ENCODE measurements at places on chromosomes 7 and 10. TPM values are rescaled to one million over a fixed set of nuclear protein-coding genes. Genes with fewer than 3 reads are reported as not detected.

Gene RHOBTB1
- total RNA-seq, result 0.37 TPM

Gene ARHGAP22
- 1.4 TPM for total RNA-seq

Gene ERCC6
- 38.5 TPM for total RNA-seq

Gene MRLN
- 0.35 TPM for total RNA-seq

GRCh38 chr10:86085136-86085535, 281.5 kb downstream of the GRID1 start:
- H3K4me1 ChIP-seq, result no peaks in the 10 kb centered on the region
- H3K27me3 ChIP-seq, result peaks cover 74% of the 10 kb centered on the region
- peaks cover 5% of the 10 kb centered on the region for H3K36me3 ChIP-seq
- no peak overlapping the region for H3K4me3 ChIP-seq
- H3K27ac ChIP-seq, result no peak overlapping the region

DNA sequence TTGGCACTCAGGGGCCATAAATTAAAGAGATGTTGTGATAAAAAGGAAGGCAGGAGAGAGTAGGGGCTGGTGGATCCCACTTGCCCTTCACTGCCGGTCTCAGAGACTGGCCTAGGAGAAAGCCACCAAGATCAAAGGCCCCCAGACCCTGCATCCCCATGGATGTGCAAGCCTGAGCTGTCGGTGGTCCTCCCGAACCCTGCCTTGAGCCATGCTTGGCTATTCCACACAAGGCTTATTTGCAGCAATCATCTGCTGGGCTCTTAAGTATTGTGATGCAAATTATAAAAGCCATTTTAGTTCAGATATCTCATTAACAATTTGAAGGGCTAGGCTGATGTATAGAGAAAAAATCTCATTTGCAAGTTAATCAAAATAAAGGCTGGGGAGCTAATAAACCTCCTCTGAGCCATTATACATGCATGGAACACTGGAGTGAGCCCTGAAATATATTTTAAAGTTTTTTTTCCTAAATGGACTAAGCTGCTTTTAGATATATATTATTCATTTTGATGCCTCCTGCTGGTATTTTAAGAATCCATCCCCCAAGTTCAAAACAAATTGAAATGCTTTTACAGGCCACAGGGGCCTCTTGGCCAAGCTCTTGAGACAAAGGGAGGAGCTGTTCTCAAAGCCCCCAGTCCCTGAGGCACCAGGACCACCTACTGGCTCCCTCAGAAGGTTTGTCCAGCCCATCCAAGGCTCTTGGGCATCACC, 28.1 kb downstream of the OAT start:
- H3K4me1 ChIP-seq, result no peaks in the 10 kb centered on the region
- H3K4me3 ChIP-seq, result no peak overlapping the region
- H3K27ac ChIP-seq, result no peak overlapping the region

DNA sequence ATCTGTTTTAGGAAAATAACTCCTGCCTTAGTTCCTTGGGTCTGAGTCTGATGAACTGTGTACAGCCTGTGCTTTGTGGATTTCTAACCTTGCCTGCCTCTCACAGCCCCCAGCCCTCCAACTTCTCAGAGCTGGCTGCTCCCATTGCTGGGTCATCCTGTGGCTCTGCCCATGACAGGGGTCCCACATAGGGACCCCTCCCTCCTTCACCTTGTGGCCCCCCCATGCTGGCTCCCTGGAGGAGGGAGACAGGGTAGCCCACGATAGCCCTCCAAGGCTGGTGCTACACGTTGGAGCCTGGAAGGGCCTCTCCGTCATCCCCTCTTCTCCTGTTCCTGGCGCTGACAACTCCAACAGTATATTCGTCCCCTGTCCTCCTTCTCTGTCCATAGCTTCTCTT, 2.8 kb upstream of the DENND2A start:
- no peak for DNase-seq
- H3K27me3 ChIP-seq, result peaks cover 37% of the 10 kb centered on the region
- H3K4me3 ChIP-seq, result no peak overlapping the region
- H3K36me3 ChIP-seq, result peaks cover 14% of the 10 kb centered on the region
- H3K4me1 ChIP-seq, result peaks cover 24% of the 10 kb centered on the region
- no peak overlapping the region for H3K27ac ChIP-seq

- no peak for DNase-seq
- peaks cover 16% of the 10 kb centered on the region for H3K4me1 ChIP-seq
- H3K27me3 ChIP-seq, result no peaks in the 10 kb centered on the region
- H3K36me3 ChIP-seq, result peaks cover 2% of the 10 kb centered on the region
Observed at GRCh38 chr10:63374991-63375390, 90.8 kb downstream of the JMJD1C start.

DNA sequence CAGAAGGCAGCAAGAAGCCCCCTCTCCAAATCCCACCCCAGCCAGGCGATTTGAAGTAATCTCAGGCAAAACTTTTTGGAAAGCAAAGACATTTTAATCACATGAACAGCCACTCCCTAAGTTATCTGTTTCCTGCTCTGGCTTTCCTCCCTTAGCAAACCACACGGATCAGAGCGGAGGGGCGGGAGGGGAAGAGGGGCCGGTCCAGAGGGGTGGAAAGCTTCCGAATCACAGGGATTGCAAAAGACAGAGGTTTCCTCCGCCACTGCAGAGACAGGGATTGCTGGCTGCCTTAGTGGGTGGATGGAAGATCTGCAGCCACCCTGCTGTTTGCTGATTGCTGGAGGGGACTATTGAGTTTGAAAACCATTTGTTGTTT, 41.2 kb downstream of the ZCCHC24 start:
- H3K36me3 ChIP-seq, result no peaks in the 10 kb centered on the region
- peaks cover 13% of the 10 kb centered on the region for H3K4me1 ChIP-seq
- no peak overlapping the region for H3K4me3 ChIP-seq
- DNase-seq, result no peak

GRCh38 chr10:30215623-30216022, 133.5 kb downstream of the MTPAP start:
- H3K27me3 ChIP-seq, result peaks cover 35% of the 10 kb centered on the region
- no peak overlapping the region for H3K4me3 ChIP-seq
- no peak overlapping the region for H3K27ac ChIP-seq
- H3K4me1 ChIP-seq, result peaks cover 7% of the 10 kb centered on the region
- no peaks in the 10 kb centered on the region for H3K36me3 ChIP-seq

DNA sequence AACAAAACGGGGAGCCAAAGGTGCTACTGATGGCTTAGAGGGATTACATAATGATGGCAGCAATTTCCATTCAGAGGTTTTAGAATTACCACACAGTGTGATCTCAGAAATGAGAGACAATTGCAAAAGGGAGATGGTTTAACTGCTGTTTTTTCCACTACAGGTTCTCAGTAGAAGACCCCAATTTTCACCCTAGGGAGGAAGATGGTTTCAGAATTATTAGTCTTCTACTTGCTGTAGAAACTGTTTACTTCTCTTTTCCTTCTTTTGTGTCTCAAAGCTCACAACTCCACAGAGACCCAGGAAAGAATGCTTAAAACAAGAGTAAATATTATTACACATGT, 226.5 kb downstream of the INHBA start:
- no peak overlapping the region for H3K27ac ChIP-seq
- H3K27me3 ChIP-seq, result no peaks in the 10 kb centered on the region
- no peak for DNase-seq
- H3K4me3 ChIP-seq, result no peak overlapping the region
- H3K4me1 ChIP-seq, result no peaks in the 10 kb centered on the region

DNA sequence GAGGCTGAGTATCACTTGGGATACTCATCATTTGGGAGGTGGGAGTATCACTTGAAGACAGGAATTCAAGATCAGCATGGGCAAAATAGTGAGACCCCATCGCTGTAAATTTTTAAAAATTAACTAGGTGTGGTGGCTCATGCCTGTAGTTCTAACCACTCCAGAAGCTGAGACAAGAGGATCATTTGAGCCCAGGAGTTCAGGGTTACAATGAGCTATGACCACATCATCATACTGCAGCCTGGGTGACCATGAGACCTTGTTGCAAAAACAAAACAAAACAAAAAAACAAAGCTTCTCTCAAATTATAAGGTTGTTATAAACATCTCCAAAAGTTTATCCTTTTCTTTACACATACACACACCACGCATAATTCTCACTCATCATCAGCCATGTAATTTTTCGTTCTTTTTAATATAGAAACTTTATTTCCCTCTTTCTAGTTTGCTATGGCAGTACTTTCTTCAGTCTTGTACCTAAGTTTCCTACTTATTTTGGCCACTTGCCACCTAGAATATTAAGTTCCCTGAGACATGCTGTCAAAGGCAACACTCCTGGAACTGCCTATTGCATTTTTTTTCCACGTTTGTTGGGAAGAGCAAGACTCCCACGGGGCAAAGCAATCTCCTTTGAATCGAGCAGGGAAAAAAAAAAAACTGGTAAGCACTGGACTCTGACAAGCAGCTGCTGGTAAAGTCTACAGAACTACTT, 37.1 kb downstream of the SKIDA1 start:
- H3K4me3 ChIP-seq, result no peak overlapping the region
- H3K27ac ChIP-seq, result no peak overlapping the region
- no peaks in the 10 kb centered on the region for H3K36me3 ChIP-seq
- no peak for DNase-seq

DNA sequence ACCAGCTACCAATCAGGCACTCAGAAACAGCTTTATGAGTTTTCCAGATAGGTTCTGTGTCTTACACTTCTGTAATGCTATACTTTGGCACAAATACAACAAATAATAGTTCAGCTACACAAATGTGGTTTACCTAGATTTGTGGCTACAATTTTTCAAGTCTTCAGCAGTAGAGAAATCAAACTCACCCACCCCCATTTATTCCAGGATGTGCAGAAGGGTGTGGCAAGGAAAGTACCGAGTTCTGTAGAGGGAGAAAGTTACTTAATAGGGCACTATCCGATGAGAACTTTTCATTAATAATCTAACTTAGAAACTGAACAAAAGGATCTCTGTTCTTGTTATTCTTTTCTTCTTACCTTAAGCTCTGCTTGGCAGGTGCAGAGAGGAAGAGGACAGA, 30.3 kb upstream of the ATP6V0A4 start:
- H3K27me3 ChIP-seq, result peaks cover 46% of the 10 kb centered on the region
- DNase-seq, result no peak
- no peak overlapping the region for H3K4me3 ChIP-seq

Measured in T-helper 17 cell (primary cell).